ENCODE measurements at places on chromosomes 3 and 15. TPM values are rescaled to one million over a fixed set of nuclear protein-coding genes. Genes with fewer than 3 reads are reported as not detected.

Gene VGLL3
- 1.3 TPM for total RNA-seq

Gene SLC4A7
- total RNA-seq = 9.8 TPM

Gene GPR27
- 0.17 TPM for total RNA-seq

Gene TMCO5A
- not detected for total RNA-seq

Gene DTX3L
- total RNA-seq = 44.5 TPM

Gene ZNF860
- total RNA-seq = 0.17 TPM

Gene UROC1
- 5.9 TPM for total RNA-seq

Gene GRAMD1C
- total RNA-seq = 2.3 TPM

Gene PLSCR2
- 0.25 TPM for total RNA-seq

Gene XIRP1
- not detected for total RNA-seq

Gene ATP13A5
- total RNA-seq = not detected

Gene NANOGP8
- total RNA-seq = 0.17 TPM

Gene RARB
- 3.3 TPM for total RNA-seq

Gene LSMEM2
- total RNA-seq = 0.08 TPM

Gene RPL39L
- 6.6 TPM for total RNA-seq

Gene FOXB1
- not detected for total RNA-seq

Gene TM4SF1
- 31.5 TPM for total RNA-seq

Gene RNF13
- total RNA-seq = 65.2 TPM

Gene CCR3
- not detected for total RNA-seq

Gene PTH1R
- total RNA-seq = 28.4 TPM

Gene C3orf38
- total RNA-seq = 11.5 TPM

Gene TFDP2
- total RNA-seq = 16.4 TPM

Gene PIGBOS1
- total RNA-seq = 4.7 TPM

Gene CATSPER2
- 3.4 TPM for total RNA-seq

Gene PPIP5K1
- 18.2 TPM for total RNA-seq

Gene IGF2BP2
- 2.1 TPM for total RNA-seq

Gene LIPC
- 268 TPM for total RNA-seq

Gene SQOR
- total RNA-seq = 29.6 TPM

Gene TUSC7
- not detected for total RNA-seq

Gene DAPK2
- total RNA-seq = 3.6 TPM

Gene GOLGA6A
- 1.4 TPM for total RNA-seq

Gene PATL2
- total RNA-seq = 0.65 TPM

Gene CD96
- 1.3 TPM for total RNA-seq

Gene DRD3
- not detected for total RNA-seq

Gene ITGA11
- total RNA-seq = 0.92 TPM

Gene DPPA2
- not detected for total RNA-seq

Gene ARPP21
- 1.3 TPM for total RNA-seq

Gene AADACL2
- total RNA-seq = not detected

Gene PRR20G
- total RNA-seq = not detected

Gene KLHL6
- 1.6 TPM for total RNA-seq

Gene GANC
- 7.0 TPM for total RNA-seq

Gene CCDC54
- not detected for total RNA-seq

Gene ANXA2
- 138 TPM for total RNA-seq

All from liver (tissue), 10 donors.